ENCODE measurements at places on chromosomes 3 and 15. TPM values are rescaled to one million over a fixed set of nuclear protein-coding genes. Genes with fewer than 3 reads are reported as not detected.

The GATA2 gene
- polyA plus RNA-seq: not detected

The TMEM89 gene
- not detected for polyA plus RNA-seq

The NR2E3 gene
- polyA plus RNA-seq: 0.18 TPM

The GCSAM gene
- polyA plus RNA-seq: 2.9 TPM

The ACAN gene
- not detected for polyA plus RNA-seq

The RHOV gene
- 1.2 TPM for polyA plus RNA-seq

The SI gene
- polyA plus RNA-seq: not detected

The ZPLD1 gene
- 2.1 TPM for polyA plus RNA-seq

The PPP2R3A gene
- polyA plus RNA-seq: 10.3 TPM

The PIGZ gene
- polyA plus RNA-seq: 1.5 TPM

- no peak for DNase-seq
Measured at GRCh38 chr3:168089179-168089771, 6.4 kb downstream of the GOLIM4 start.

- no peak for DNase-seq
Measured at GRCh38 chr15:72840114-72840513, 56.6 kb upstream of the ADPGK start.

DNA sequence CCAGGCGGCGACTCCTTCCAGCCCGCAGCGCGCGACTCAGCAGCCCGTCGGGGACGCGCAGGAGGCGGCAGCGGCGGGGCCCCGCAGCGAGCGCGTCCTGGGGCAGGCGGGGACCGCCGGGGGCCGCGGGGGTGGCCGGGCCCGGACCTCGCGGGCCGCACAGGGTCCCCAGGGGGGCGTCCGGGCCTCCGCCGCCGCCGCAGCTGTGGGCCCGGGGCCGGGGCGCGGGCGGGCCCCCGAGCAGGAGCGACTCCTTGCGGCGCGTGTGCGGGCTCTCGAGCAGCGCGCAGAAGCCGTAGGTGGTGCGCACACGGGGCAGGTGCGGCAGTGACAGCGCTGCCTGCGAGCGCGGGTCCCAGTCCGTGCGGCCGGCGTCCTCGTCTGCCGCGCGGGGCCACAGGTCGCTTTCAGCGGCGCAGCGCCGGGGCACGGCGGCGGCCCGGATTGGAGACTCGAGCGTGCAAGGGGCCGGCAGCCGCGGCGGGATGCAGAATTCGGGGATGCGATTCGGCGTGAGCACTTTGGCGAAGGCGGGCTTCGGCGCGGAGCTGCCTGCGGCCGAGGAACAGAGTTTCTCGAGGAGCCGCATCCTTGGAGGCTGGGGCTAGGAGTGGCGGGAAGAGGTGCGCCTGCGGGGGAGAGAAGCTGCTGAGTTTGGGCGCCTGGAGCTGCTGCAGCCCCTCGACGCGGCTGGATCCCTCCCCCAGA, 535 bp downstream of the C2CD4B start:
- no peak for DNase-seq

DNA sequence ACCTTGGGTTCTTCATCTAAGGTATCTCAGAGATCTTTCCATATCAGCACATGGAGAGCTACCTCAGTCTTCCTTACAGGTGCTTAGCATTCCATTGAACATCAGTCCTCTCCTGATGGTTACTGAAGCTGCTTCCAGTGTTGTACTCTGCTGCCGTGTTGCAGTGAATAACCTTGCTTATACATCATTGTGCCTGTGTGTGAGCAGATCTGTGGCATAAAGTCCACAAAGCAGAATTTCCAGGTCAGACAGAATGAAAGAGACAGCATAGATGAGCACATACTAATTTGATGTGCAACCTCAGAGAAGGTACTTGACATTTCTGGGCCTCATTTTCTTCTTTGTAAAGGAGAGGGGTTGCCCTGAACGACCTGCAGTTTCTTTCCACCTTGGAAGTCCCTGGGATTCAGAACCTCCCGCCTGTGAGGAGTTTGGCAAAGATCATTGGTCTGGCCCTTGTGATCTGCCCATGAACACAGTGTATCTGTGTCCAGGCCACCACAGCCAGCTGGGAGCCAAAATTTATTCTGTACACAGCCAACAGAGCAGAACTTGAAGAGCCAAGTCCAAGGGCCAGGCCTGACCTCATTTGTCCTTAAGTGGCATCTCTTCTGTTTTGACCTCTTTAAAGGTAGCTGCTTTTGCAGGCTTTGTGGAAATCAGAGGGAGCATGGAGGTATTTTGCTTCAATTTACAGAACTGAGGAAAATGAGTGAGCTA, 57.2 kb upstream of the SLC7A14 start:
- DNase-seq: no peak

- no peak for DNase-seq
Measured at GRCh38 chr3:142027300-142027699, 122.0 kb downstream of the TFDP2 start.

- no peak for DNase-seq
Measured at GRCh38 chr3:12825156-12825555, 16.2 kb downstream of the RPL32 start.

- DNase-seq: no peak
Measured at GRCh38 chr3:38649500-38650247, at the start of gene SCN5A. SCN5A (minus strand) TSS chr3:38649687; CDS start chr3:38633307, 16,380 bp downstream.

GRCh38 chr3:182626484-182627467, 166.5 kb upstream of the ATP11B start:
- no peak for DNase-seq

DNA sequence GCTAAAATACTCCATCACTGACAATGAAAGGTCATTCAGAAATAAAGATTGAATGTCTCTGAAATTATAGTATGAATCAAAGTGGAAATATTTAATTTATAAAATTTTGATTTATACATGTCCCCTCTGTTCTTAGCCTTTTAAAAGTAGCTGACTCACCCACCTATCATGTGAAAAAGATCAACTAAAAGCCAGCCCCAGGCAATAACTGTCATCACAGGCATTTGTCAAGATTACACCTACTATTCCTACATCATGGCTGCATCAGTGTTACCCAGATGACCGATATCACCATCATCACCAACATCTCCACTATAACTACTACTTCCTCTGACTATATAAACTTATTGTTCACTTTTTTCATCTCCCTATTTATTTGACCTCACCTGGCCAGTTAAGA, 14.3 kb upstream of the PIK3R4 start:
- DNase-seq: peak; percentile 73

GRCh38 chr3:115623044-115623868, at the start of gene GAP43:
GAP43 (plus strand) TSS chr3:115623510; CDS start chr3:115623690, 180 bp downstream.
- DNase-seq: no peak

DNA sequence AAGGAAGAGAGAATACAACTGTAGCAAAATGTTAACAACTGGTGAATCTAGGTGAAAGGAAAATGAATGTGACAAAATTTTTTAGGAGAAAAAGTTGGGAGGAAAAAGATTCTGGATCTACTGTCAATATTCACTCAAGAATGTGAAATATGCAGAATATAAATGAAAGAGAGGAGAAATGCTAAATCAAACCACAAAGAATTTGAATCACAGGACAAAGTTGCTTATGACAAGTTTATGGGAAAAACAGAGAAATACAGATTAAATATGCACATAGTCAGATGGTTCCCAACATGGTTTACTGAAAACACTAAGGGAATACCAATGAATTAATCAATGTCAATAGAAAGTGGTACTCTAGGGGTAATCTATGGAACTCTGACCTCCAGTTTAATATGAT, 27.6 kb downstream of the C3orf33 start:
- no peak for DNase-seq

DNA sequence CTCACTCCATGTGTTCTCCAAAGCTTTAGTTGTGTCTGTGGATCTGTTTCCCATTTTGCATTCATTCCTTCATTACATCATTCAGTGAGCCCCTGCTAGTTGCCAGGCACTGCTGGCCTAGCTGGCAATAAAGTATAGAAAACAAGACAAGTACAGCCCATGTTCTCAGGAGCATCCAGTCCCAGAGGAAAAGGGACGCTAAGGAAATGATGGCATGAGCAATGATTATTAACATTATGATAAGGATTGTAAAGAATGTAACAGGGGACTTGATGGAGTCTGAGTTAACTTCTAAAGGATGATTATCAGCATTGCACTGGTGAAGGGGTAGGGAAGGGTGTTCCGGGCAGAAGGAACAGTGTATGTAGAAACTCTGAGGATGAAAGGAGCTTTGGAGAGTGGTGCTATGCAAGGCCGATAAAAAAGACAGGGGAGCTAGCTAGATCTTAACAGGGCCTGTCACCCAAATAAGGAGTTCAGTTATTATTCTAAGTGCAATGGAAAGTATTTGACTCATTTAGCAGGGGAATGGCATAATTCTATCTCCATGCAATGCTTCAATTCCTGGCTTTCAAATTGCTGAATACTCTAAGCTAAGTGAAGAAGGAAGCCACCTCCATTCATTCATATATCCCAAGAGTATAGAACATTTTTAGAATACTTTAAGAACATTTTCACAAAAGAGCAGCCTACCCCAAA, 258.2 kb upstream of the STT3B start:
- no peak for DNase-seq

DNA sequence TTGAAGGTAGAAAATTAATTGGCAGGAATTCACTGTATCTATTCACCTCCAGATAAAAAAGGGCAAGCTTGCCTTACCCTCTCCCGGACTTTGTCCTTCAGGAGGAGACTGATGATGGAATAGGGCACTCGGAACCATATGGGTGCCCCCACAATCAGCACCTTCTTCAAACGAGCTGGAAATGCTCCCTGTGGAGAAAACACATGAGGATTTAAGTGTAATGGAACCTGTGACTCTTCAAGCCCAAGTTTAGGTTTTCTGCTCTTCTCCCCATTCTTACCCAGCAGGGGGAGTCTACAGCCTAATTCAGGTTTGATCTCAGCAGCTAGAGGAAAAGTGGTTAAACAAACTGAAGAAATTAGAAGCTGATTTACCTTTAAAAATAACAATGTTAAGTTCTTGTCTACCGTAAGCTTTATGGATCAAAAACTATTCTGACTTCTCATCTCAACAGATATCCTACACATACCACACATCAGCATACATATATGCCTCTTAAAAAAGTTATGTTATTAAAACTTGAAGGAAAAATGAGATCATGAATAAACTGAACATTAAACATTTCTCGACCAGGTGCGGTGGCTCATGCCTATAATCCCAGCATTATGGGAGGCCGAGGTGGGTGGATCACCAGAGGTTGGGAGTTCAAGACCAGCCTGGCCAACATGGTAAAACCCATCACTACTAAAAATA, 57.5 kb upstream of the SIN3A start:
- DNase-seq: no peak

- no peak for DNase-seq
Measured at GRCh38 chr3:25751725-25752124, 31.5 kb downstream of the NGLY1 start.

DNA sequence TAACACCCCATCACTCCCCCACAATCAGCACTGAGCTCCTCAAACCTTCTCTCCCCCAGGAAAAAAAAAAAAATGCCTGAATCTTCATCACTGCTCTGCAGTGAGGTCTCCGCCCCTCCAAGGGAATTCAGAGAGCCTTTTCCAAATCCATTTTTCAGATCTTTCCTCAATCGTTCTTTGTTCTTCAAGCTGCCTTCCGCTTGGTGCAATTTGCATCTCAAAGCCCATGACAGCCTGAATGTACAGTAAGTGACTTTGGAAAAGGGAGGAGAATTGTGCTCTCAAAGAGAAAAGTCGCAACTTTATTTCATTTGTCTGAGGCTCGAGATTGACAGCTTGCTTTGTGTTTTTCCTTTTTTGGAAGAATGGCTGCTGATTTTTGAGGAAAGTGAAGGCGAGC, 75.0 kb downstream of the CORO2B start:
- DNase-seq: no peak

- DNase-seq: no peak
Measured at GRCh38 chr15:80982205-80982604, 7.4 kb downstream of the MESD start.

- DNase-seq: no peak
Measured at GRCh38 chr3:188233320-188233719, 79.4 kb downstream of the LPP start.
